ENCODE measurements at places on chromosomes 3 and 15. TPM values are rescaled to one million over a fixed set of nuclear protein-coding genes. Genes with fewer than 3 reads are reported as not detected.

Gene C3orf52
- 11.7 TPM for total RNA-seq

Gene ARNT2
- not detected for total RNA-seq

Gene IMPG2
- 0.05 TPM for total RNA-seq

Gene PSMD2
- 268 TPM for total RNA-seq

Gene CLEC3B
- 0.21 TPM for total RNA-seq

Gene VEPH1
- total RNA-seq: not detected

Gene ANKRD28
- total RNA-seq: 44.2 TPM

Gene FHIT
- 20.5 TPM for total RNA-seq

Gene ACSBG1
- total RNA-seq: 0.64 TPM

Gene SATB1
- 831 TPM for total RNA-seq

DNA sequence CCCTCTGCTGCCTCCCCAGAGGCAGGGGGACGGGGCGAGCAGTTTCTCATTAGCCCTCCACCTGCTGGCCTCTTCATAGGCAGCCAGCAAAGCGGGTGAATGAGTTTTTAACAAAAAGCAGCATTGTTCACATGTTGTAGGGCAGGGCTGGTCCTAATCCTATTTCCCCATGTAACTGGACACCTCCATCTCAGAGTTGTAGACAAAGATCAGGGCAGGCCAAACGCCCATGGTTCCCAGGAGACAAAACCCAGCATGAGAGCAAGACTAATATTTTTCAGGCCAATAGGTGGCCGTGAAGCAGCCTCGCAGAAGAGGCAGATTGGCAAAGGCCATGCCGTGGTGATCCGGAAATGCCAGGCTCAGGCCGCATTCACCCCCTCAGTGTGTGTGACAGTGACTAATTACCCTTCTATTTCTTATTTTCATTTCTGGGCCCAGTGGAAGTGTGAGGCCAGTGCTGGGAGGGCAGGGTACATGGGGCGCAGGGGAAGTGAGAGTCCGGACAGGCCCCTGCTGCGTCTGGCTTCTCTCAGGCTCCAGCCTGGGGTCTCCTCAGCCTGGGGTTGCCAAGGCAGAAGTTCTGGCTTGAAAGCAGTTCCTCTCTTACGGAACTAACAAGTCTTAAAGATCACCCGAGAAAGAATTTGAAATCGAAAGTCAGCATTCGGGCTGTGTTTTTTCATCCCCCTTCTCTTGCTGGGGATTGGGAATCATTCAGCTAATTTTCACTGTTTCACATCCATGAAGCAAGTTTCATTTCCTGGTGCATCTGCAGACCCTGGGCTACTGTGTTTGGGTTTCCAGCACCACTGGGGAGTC is 64.8 kb downstream of the BOC start:
- DNase-seq: no peak

- DNase-seq: no peak
Observed at GRCh38 chr15:63065262-63066221, 23.0 kb downstream of the TPM1 start.

GRCh38 chr3:82012775-82013174 is 251.3 kb upstream of the GBE1 start:
- no peak for DNase-seq

DNA sequence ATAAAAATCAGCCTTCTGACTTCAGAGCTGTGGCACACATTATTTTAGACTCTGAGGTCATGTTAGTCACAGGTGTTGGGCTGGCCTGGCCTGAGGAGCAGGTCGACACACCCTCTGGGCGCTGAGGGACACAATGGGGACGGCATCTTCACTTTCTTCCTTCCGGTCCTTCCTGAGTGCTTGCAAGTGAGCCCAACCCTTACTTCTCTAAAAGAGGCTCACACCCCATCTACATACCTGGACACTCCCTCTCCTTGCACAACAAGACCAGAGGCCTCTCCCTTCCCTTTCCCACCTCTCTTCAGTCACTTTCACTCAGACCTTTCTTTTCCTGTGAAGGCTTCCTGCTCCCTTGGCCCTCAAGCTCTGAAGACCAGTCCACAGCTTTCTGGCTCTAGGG is 85.4 kb downstream of the XXYLT1 start:
- no peak for DNase-seq

GRCh38 chr3:123076496-123077418 is 9.9 kb downstream of the PDIA5 start:
- DNase-seq: no peak

GRCh38 chr3:4988983-4989834 is 10.0 kb downstream of the BHLHE40 start:
- no peak for DNase-seq

DNA sequence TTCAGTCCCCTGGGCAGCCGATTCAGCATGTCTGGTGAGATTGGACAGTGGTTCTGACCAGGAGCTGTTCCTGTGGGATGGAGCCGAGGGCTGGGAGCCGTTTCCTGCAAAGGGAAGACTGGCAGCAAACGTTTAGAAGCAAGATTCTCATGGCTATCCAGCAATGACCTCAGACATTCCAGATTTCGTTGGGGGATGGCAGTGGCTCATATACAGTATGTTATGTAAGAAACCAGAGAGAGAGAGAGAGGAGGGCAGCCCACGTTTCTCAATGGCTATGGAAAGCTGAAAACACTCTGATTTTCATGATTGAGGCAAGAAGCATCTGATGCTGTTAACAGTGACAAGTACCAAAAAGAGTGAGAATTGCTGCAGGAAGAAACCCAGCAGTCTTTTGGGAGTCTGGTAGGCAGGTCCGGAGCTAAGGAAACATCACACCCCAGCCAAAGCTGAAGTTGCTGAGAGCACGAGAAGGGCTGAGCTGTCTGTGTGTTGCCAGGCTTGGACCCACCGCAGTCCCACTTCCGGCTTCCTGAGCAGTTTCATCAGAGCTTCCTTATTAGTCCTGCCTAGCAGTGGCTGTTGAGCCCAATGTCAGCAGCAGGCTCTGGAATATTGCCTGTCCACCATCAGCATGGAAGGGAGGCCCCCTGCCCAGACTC is 25.6 kb upstream of the VPS8 start:
- DNase-seq: no peak

GRCh38 chr3:9279966-9280365 is 30.5 kb upstream of the SRGAP3 start:
- no peak for DNase-seq

DNA sequence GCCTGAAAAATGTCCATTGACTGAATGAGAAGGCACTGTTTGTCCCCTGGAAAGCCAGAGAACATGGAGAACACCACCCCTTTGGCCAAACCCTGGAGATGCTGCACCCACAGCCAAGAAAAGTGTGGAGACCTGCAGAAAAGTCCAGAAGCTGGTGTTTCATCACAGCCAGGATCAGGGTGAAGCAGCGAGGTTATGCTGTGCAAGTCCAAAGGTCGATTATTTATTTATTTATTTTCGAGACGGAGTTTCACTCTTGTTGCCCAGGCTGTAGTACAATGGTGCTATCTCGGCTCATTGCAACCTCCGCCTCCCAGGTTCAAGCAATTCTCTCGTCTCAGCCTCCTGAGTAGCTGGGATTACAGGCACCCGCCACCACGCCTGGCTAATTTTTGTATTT is 5.5 kb upstream of the CTSH start:
- DNase-seq: no peak

DNA sequence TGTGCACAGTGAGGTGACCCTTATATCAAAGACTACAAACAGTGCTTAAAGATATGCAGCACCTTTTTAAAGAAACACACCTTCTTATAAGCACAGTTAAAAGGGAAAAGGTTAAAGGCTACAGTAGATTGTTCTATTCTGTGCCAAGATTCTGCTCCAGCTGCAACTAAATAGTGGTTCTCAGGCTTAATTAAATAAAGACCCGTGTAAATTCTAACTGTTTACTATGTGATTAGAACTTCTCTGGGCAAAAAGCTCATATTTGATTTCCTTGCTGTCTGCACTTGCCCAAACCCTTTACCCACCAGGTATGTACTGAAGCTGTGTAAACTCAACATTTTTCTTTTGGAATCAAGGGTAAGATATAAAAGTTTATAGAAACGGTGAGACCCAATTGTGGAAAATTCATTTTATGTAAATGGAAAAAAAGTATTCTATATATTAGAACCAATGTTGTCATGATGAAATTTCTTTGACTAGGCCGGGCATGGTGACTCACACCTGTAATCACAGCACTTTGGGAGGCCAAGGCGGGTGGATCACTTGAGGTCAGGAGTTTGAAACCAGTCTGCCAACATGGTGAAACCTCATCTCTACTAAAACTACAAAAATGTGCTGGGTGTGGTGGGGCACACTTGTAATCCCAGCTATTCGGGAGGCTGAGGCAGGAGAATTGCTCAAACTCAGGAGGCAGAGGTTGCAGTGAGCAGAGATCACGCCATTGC is 230.6 kb downstream of the MECOM start:
- no peak for DNase-seq

DNA sequence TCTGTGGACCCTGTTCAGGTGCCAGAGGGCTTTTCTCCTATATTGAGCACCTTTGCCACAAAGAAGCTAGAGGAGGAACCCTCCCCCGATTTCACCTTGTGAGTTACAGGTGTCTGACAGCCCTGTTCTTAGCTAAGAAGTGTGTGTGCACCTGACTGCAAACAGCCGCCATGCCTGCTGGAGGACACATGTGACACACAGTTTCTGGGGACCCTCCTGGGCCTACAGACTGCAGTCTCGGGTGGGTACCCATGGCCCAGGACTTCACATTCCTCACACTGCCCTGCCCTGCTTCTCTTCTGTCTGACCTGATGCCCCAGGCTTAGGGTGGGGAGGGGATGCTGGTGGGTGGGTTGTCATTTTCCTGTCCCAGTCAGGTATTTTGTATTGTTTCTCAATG is 140.6 kb downstream of the CACNA1D start:
- no peak for DNase-seq

- DNase-seq: no peak
Observed at GRCh38 chr15:27871902-27872260, 227.2 kb downstream of the OCA2 start.

GRCh38 chr3:141411251-141411771 is 43.0 kb downstream of the ZBTB38 start:
- DNase-seq: no peak

Measured in activated T-helper 2 cell treated with anti-CD3 and anti-CD28 coated beads, Interferon-gamma antibody, Interleukin-2, Interleukin-4, amounts not matched to agents 10 μg/mL and 5 μg/mL and 100 μg/mL, durations not matched to agents 14 hours and 24 hours and 36 hours (primary cell).